Stimulated activated CD4-positive, alpha-beta T cell treated with anti-CD3 and anti-CD28 coated beads, Interleukin-1b, Interleukin-23, amount 100 ng/mL, for 1 hour (primary cell): ENCODE measurements at places on chromosomes 1 and 21.

GRCh38 chr1:38000529-38001455 lies 4.5 kb downstream of the FHL3 start:
- DNase-seq = no peak

- no peak for DNase-seq
Measured at GRCh38 chr1:47178654-47179016, 11.2 kb downstream of the PDZK1IP1 start.

DNA sequence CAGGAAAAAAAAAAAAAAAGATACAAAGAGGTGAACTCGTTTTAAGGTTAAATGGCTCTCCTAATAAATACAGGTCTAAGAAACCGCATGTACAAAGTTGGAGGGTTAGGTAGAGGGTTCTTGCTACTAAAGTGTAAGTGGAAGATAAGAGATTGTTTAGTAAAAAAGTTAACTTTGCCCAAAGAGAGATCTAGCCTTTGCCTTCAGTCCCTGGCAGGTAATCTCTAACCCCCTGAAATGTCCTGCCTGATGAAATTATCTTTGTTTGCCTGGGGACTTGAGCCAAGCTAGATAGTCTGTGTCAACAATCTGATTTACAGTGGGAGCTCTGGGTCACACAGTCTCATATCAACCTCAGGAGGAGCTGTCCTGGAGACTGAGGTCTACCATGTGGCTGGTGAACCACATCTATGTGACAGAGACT lies 57.6 kb downstream of the TRIM33 start:
- no peak for DNase-seq

GRCh38 chr1:4144349-4144971 lies 244.4 kb upstream of the C1orf174 start:
- no peak for DNase-seq

GRCh38 chr1:234658138-234658537 lies 48.2 kb upstream of the IRF2BP2 start:
- DNase-seq = no peak

- no peak for DNase-seq
Measured at GRCh38 chr21:29005696-29006095, 13.0 kb upstream of the LTN1 start.

- peak; percentile 64 for DNase-seq
Measured at GRCh38 chr1:150562446-150563339, 13.5 kb downstream of the ADAMTSL4 start.

DNA sequence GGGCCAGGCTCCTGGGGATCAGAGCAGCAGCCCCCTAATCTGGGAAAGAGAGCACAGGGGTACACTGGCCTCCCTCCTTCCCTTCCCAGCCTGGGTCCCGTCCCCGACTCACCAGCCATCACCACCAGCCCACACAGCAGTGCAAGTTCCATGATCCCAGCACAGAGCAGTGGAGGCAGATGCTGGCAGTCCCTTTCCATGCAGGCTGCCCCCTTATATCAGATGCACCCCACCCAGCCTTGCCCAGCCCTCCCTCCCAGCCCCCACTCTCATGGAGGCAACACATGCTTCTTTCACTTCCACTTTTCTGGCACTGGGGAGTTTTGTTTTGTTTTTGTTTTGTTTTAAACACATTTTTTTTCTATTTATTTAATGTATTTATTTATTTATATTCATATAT lies at the start of gene PLA2G2D:
Gene PLA2G2D, minus strand, starts transcription at position 190 of the 400 bp plus-strand sequence. Its CDS starts 38 bp downstream, at position 152.
- DNase-seq = no peak

DNA sequence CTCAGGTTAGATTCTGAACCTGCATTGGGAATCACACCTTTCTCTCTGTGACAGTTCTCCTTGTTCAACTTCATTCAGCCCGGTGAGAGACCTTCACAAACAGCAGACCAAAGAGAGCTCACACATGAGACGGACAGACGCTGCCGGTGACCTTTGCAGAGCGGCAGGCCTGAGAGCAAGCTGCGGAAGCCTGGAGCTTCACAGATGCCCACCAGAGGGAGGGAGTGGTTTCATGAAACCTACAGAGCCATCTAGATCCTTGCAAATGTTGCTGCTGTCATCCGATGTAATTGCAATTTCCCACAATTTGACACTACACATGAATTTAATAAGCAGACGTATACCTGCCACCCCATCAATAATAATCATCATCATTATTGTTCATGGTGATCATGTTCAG lies 39.4 kb downstream of the GRIK3 start:
- DNase-seq = no peak

DNA sequence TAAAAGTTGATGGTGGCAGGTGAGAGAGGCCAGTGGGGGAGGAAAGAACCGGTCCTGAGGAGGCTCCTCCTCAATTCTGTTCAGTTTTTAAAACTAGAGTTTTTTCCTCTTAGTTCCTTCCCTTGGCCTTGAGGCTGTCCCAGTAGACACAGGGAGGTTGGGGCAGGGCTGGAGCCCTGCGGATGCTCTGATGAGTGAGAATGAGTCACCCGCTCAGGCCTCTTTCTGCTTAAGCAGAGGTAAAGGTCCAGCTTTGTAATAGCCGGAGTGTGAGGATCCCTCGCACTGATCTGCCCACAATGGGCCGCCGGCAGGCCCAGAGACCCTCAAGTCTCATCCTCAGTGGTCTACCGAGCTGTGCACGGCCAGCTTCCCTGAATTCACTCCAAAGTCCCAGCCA lies 49.6 kb upstream of the IRF2BP2 start:
- no peak for DNase-seq

- DNase-seq = no peak
Measured at GRCh38 chr1:17594026-17594425, 54.5 kb downstream of the ARHGEF10L start.

GRCh38 chr1:175171036-175171913 lies 21.3 kb downstream of the KIAA0040 start:
- no peak for DNase-seq

DNA sequence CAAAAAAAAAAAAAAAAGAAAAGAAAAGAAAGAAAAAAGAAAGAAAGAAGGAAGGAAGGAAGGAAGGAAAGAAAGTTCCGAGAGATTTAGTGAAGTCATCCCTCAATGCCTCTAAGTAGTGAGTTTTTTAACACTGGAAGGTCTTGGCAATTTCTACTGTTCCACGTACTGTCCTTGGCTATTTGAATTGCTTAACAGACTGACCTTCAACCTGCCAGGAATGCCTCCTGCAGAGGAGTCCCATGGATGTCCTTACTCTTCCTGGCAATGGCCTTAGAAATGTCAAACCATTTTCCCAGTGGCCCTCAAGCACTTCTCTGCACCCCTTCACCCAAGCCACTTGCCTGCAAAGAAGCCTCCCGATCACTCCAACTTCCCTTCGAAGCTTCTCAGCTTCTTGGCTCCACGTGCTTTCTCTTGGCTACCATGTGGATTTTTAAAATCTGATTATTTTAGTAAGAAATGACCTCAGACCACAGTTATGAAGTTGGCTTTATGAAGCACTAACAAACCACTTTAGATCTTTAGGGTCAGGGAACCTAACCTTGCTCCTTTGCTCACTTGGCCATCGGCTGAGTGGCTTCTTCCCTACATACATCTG lies 43.7 kb upstream of the ABCG1 start:
- DNase-seq = no peak

- no peak for DNase-seq
Measured at GRCh38 chr1:204746838-204747442, 61.4 kb upstream of the LRRN2 start.

- DNase-seq = no peak
Measured at GRCh38 chr1:170711682-170712081, 47.8 kb downstream of the PRRX1 start.

GRCh38 chr1:33944846-33945245 lies 81.0 kb downstream of the HMGB4 start:
- no peak for DNase-seq

GRCh38 chr21:34129039-34129891 lies 55.9 kb downstream of the MRPS6 start:
- peak; percentile 33 for DNase-seq

GRCh38 chr1:100832694-100833428 lies 61.8 kb downstream of the EXTL2 start:
- DNase-seq = no peak

GRCh38 chr1:197924516-197925123 lies 7.4 kb downstream of the LHX9 start:
- DNase-seq = no peak

DNA sequence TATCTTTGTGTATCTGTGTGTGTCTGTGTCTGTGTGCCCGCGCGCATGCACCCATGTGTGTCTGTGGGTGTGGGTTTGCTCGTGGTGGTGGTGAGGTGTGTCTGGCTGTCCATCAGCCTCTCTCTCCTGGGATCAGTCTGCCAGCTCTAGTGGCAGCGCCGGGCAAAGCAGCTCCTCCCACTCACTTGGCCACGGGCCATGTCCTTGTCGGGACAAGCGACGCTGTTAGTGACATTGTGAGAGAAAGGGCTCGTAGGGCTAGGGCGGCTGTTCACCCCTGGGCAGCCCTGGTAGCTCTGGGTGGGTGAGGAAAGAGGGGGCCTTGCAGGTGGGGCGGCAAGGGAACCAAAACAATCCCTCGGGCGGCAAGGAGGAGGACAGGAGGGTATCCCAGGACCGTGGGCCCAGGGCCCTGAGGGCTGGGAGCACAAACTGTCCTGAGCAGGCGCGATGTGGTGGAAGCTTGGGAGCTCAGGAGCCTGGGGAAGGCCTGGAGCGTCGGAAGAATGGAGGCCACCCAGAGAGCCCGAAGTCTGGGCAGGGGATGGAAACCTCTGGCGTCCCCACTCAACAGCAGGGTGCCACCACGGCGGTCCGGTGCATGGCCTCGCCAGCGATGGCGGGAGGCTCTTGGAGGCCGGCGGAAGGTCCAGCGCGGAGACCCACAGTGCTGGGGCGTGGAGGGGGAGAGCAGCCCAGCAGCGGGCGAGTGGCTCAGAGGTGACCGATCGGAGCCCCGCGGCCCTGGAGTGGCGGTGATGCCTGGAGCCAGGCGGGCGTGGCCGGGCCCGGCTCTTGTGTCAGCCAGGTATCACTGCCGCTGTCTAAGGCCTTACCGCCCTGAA lies 140.5 kb downstream of the LIPI start:
- DNase-seq = no peak

DNA sequence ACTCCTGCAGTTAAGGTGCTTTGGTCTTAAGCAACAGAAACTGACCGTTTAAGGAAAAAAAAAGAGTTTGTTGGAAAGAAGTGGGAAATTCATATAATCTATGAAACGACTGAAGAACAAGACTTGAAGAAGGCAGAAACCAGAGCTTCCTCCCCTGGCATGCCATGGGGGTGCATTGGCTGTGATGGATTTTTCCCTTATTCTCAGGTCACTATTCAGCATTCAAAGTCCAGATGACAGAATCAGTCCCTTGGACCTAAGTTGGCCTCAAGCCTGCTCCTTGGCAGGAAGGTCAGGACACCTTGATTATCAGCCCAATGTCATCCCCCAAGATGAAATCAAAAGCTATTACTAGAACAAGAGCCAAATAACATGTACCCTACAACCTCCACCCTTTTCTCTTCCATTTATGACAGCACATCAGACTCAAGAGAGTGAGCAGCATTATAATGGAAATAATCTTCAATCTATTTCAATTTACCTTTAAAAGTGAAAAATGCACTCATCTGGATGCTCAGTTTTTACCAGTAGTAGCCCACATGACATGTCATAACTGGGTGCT lies 15.8 kb upstream of the TMEM9 start:
- no peak for DNase-seq

DNA sequence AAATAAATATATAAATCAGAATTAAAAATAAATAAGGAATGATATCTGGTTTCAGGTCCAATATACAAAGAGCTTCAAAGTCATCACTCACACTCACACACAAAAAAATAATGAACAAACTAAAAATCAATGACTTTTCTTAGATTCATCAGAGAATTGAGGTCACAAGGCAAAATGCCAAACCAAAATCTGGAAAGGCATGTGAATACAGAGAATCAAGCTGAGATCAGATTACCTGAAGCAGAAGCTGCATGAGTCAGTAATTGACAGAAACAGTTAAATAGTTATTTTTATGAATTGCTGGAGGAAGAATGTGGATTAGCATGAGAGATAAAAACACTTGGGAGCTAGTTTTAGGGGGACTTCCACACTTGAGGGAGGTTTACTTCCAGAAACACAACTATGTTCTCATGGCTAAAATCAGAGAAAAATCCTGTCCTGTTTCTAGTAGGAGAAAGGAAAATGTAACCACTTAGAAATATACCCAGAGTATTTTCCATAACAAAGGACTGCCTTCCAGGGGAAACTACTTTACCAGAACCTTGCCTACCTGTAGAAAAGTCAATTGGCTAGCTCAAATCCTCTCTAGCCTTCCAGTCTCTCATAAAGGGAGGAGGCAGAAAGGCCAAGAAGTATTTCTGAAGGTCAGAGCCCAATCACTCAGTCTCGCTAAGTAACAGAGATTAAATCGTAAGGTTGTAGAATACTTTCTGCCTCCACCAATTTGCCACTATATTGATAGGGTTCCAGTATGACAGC lies 536.6 kb upstream of the NR5A2 start:
- no peak for DNase-seq

- DNase-seq = no peak
Measured at GRCh38 chr1:40059338-40059959, 18.9 kb downstream of the CAP1 start.

GRCh38 chr1:75519651-75520427 lies 91.1 kb downstream of the SLC44A5 start:
- DNase-seq = no peak
